ENCODE measurements at places on chromosomes 5 and 9. TPM values are rescaled to one million over a fixed set of nuclear protein-coding genes. Genes with fewer than 3 reads are reported as not detected.

Gene TLX3
- total RNA-seq, result not detected

Gene ARID3C
- total RNA-seq, result not detected

Gene SAXO1
- under 0.01 TPM for total RNA-seq

Gene S1PR3
- total RNA-seq, result 34.8 TPM

Gene SHOC1
- 1.5 TPM for total RNA-seq

Gene KCTD16
- total RNA-seq, result 0.21 TPM

Gene GLRX
- 27.0 TPM for total RNA-seq

Gene MEIKIN
- not detected for total RNA-seq

Gene ZNF354C
- not detected for total RNA-seq

Gene GARIN3
- total RNA-seq, result not detected

Gene CDKN2B
- not detected for total RNA-seq

Gene ISL1
- total RNA-seq, result 4.6 TPM

- no peak for DNase-seq
Observed at GRCh38 chr5:81244451-81244850, 11.3 kb downstream of the CKMT2 start.

GRCh38 chr5:368183-369084 is 46.9 kb downstream of the AHRR start:
- DNase-seq, result peak; percentile 92

GRCh38 chr9:12846035-12846434 is 71.2 kb downstream of the LURAP1L start:
- no peak for DNase-seq

GRCh38 chr5:143354025-143354424 is 49.5 kb downstream of the NR3C1 start:
- DNase-seq, result no peak

GRCh38 chr9:124045076-124045829 is 33.7 kb downstream of the LHX2 start:
- DNase-seq, result peak; percentile 35

- no peak for DNase-seq
Observed at GRCh38 chr9:121298689-121299466, 30.9 kb downstream of the GSN start.

DNA sequence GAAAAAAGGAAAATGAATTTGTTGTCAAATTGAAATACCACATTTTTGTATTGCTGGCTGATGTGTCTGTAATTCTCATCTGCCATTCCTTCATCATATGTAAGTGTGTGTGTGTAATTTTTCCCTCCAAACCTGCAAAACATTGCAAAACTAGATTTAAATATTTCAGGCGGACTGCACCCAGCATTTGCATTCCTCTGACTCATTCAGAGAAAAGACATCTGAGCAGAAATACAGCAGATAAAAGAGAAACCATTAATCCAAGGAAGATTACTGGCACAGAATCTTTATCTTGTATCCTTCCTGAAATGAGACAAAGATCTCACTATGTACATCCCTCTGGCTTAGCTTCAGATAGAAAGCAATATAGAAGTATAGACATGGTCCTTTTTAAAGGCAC is 275.3 kb downstream of the TMEM38B start:
- no peak for DNase-seq

DNA sequence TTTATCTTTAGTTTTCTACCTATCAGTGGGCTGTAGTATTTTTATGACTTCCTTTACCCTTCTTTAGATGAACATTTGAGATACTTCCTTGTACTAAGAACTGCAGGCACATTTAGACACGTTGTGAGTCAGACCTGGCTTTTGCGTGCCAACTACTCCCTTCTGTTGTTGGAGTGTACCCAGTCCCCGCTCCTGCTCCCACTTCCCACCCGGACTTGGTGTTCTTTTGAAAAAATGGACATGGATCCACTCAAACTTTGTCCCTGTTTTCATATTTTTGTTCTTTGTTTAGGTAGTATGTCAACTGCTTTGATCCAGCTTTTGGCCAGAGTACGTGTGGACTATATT is 60.7 kb downstream of the PARP8 start:
- no peak for DNase-seq

DNA sequence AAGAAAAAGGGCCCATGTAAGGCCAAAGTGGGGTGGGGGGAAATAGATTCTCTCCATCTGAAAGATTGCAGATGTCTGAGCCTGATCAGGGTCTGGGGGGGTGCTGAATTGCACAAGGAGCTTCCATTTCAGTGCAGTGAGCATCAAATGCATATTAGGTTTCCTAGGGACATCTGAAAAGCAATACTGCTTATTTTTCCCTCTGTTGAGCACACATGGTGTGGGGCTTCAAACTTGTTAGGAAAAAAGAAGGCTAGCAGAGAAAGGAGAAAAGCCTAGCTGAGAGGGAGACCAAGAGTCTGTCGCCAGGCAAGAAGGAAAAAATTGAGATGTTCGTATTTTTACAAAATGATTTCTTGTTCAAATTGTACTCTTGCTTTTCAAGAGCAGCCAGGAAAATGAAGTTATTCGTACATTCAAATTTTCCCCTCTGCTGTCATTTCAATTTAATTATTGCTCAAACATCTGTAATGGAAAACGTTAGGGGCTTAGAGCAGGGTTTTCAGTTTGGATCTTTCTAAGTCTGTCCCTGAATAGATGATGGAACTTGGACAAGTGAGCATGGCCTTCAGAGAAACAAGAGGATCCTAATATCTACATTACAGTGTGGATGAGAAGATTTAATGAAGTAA is 191.9 kb upstream of the GAS1 start:
- DNase-seq, result no peak

DNA sequence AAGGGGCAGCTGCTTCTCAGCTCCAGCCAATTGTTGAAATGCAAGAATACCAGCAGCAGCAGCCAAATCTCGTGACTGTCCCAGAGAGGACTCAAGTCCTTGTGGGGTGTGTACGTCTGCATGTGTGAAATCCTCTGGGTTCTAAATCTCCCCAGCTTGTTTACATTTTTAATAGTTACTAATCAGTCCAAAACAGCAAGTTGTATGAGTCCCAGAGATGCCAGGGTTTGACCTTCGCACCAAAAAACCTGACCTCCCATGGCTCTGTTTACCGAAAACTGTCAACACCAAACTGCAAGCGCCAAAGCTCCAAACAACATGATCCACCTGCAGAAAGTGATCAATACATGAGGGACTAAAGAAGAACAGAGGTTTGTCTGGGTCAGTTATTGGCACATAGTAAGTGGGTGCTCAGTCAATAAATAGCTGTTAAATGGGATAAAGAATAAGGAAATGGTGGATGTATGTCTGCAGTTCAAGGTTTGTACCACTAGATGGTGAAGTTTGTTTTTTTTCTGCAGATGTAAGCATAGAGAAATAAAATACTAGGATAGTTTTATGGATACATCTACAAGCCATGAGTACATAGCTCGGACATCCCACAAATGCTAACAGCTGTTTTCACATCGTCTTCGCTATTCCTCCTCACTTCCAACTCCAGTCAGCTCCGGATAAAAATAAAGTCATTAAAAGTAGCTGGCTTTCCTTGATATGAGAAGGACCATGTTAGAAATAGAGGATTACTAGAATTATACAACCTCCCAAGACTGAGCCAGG is 85.3 kb upstream of the ADRB2 start:
- DNase-seq, result peak; percentile 38

GRCh38 chr9:127263664-127264063 is 910 bp upstream of the GARNL3 start:
- DNase-seq, result no peak

DNA sequence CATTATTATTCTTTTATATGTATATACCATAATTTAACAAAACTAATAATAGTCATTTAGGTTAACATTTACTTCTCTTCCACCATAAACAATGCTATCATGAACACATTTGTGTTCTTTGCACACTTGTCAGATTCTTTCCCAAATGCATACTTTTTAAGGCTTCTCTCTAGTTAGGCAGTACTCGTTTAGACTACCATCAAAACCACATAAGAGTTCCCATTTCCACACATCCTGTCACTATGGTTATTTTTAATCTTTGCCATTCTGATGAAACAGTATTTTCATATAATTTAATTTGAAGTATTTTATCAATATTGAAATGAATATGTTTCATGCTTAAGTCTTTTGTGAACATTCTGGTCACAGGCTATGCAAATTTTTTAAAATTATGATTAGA is 15.1 kb downstream of the DROSHA start:
- no peak for DNase-seq

GRCh38 chr9:128382261-128382660 is 11.1 kb downstream of the URM1 start:
- DNase-seq, result no peak

DNA sequence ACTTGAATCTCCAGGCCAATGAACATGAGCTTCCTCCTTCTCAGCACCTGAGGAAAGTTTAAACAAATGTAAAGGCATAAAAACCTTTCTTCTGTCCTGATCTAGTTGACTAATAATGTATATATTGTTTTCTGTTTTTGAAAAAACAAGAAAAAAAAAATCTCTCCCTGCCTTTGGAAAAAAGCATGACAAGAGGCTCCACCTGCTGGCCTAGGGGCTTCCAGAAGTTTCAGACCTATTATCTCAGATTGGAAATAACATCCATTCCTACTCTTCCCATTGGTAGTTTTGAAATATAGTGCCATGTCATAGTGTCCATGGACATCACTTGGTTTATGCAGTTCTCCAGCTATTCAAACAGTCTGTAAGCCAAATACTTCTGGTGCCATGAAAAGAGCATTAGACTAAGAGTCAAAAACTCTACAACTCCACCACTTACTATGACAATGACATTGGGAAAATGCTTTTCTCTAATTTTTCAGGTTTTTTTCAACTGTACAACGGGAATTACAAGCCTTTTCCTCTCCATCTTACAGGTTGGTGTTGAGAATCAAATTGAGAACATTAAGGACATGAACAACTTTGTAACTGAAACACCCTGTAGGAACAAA is 409.6 kb upstream of the MPDZ start:
- peak; percentile 12 for DNase-seq

- no peak for DNase-seq
Observed at GRCh38 chr5:131193106-131193505, 22.4 kb downstream of the LYRM7 start.

- DNase-seq, result no peak
Observed at GRCh38 chr5:171672556-171672955, 113.1 kb upstream of the SMIM23 start.

DNA sequence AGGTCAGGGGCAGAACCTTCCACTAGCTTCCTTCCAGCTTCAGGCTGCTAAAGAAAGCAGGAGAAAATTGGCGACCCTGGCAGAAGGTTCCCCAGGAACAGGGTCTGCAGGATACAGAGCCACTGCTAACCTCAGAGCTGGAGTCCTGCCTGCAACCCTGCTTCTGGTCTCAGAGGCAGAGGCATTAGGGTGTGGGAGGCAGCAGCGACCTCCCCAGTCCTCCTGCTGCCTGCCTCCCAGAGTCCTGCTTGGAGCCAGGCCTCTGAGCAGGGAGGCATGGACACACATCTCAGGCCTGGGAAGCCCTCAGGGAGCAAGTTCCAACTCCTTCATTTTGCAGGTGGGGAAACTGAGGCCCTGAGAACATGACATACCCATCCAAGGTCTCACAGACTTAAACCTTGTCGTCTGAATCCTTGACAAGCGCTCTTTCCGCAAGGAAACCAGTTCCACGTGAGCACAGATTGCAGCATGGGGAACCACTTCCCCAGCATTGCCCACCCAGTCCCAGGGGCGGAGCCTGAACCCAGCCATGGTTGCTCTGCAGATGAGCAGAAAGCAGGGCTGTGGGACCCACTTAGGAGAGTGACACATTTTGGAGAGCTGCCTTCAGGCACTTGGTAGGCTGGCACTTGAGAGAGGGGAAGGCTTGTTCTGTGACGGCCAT is 28.2 kb upstream of the HAND1 start:
- DNase-seq, result no peak

DNA sequence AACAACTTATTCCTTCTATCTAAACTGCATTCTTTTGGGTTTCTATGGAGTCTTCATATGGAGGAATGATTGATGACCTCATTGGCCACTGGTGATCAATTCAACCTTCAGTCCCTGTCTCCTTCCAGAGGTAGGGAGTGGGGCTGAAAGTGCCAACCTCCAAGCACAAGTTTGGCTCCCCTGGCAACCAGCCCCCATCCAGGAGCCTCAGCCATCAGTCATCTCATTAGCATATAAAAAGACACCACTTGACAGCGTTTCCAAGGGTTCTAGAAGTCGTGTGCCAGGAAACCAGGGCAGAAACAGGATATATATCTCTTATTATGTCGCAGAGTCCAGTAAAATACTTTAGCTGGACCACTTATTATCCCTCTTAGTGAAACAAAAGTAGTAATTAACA is 9.8 kb downstream of the SLC31A2 start:
- no peak for DNase-seq

- no peak for DNase-seq
Observed at GRCh38 chr9:105900123-105900522, 205.8 kb downstream of the TMEM38B start.

- DNase-seq, result no peak
Observed at GRCh38 chr5:98656125-98656795, 117.2 kb upstream of the RGMB start.

GRCh38 chr9:113724202-113724601 is 151.9 kb upstream of the ZNF618 start:
- no peak for DNase-seq

GRCh38 chr9:68746525-68746924 is 41.5 kb downstream of the PIP5K1B start:
- DNase-seq, result no peak

DNA sequence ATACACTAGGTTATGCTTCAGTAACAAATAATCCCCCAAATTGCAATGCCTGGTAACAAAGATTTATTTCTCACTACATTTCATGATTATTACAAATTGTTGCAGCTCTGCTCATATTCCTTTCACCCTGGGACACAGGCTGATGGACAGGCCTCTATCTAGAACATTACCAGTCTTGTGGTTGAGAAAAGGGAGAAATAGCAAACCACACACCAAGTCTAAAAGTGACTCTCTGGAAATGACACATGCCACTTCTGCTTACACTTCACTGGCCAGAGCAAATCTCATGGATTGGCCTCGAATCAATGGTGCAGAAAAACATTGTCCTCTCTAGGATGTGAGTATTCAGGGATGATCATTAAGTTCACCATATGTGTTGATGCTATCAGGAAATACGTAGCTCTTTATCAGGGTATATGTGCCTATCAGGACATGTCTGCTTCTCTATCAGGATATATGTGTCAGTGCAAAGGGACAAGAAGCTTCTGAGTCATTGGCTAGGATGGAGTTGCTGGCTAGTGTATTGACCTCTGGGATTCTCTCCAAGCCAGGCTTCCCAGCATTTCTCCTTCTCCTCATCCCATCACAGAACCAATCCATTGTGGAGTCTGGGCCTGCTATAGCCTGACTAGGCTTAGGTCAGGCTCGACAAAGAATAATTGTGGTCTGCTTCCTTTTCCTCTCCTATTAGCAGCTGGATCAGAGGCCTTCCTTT is 91.1 kb upstream of the CEP78 start:
- DNase-seq, result no peak

DNA sequence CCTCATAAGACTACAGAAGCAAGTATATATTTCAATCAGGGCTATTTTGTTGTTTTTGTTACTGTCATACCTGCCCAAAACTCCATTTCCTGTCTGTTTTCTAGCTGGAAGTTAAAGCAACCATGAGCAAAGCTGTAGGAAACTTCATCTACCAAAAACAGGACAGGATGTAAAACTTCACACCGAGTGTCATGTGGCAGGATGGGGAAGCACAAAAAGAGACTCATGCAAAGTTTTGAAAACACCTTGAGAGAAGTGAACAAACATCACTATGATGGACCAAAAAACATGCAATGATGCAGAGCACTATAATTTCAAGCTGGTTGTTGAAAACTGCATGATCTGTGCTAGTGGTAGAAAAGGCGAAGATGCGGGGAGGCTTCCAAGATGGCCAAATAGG is 6.3 kb upstream of the GZMA start:
- no peak for DNase-seq
